ENCODE measurements at places on chromosomes 2 and 18. TPM values are rescaled to one million over a fixed set of nuclear protein-coding genes. Genes with fewer than 3 reads are reported as not detected.

DNA sequence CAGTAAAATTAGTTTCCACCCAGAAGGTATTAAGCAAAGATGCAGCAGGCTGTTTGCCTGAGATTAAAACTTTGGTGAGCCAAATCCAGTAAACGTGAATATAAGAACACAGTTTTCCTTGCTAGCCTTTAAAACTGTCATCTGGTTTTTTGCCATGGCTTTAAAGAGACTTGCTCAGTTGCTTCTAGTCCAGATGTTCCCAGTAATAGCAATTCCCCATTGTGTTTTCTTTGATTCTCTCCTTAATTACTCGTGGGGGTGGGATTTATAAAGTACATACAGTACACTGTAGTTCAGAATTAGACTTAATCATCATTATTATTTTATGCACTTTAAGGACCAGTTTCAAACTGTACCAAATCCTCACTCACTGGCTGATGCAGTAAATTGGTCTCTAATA lies 303.5 kb upstream of the ZNF804A start:
- no peak for DNase-seq

The ABCG8 gene
- not detected for total RNA-seq

DNA sequence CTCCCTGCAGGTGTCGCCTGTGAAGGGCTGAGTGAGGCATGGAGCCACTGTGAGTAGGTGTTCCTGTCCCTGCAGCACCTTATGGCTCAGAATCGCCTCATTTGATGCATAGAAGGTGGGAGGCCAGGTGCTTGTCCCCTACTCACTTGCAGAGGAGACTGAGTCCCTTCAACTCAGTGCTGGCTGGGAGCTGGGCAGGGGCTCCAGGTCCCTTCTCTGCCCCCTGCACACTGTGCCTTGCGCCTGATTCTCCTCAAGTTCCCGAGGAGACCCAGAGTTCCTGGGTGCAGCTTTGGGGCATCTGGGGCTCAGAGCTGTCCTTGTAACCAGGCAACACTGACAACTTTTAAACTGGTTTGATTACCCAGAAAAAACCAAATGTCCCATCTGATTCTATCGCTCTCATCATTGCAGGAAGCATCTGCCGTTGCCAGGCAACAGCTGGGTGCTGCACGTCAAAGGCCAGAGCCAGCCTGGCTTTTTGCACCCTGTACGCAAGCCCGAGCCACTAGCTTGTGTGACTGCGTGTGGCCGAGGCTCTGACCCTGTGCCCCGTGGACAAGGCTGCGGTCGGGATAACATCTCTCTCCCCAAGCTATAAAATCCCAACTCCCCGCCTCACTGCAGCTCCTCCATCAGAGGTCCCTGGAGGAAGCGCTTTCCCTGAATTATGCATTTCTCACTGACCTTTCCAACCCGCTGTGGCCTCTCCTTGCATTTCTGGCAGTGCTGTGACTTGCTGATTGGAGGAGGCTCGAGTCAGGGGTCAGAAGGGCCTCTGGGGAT lies 130.8 kb upstream of the HDAC4 start:
- no peak for DNase-seq

DNA sequence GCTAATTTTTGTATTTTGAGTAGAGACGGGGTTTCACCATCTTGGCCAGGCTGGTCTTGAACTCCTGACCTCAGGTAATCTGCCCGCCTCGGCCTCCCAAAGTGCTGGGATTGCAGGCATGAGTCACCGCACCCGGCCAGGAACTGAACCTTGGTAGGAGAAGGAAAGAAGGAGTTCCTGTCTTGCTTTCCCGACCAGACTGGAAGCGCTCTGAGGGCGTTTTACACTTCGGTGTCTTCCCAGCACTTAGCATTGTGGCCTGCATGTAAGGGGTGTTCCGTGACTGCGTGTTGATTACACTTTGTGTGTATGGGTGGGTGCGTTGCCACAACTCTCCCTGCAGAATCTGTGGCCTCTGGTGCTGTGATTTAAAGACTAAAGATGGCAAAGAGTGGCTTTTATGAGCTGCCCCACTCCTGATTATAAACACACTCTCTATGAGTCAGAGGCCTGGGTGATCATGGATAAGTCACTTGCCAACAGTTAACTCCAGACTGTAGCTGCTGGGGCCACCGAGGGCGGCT lies 46.0 kb downstream of the ODC1 start:
- DNase-seq: no peak

- DNase-seq: no peak
Measured at GRCh38 chr2:138846216-138846821, 66.1 kb upstream of the NXPH2 start.

DNA sequence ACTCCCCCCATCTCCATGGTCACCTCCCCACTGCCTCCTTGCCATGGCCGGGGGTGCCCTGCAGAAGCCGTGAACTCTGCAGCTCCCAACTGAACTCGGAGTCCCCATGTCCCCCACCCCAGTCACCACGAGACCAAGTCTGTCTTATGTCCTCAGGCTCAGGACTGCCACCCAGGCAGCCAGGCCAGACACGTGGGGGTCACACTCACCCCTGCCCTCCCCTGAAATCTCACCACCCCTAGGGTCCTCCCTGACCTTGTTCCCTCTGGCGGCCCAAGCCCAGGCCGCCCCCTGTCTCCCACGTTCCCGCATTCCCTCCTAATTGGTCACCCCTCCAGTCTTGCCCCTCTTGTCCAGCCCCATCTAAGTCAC lies 11.0 kb downstream of the AQP12A start:
- no peak for DNase-seq

- peak; percentile 72 for DNase-seq
Measured at GRCh38 chr2:113198790-113199612, 25.2 kb downstream of the PSD4 start.

- DNase-seq: no peak
Measured at GRCh38 chr2:169232551-169233154, 129.7 kb downstream of the LRP2 start.

The SERPINB12 gene
- not detected for total RNA-seq

The NCK2 gene
- total RNA-seq: 39.5 TPM

GRCh38 chr2:163401481-163401880 lies 334.3 kb downstream of the FIGN start:
- peak; percentile 32 for DNase-seq

DNA sequence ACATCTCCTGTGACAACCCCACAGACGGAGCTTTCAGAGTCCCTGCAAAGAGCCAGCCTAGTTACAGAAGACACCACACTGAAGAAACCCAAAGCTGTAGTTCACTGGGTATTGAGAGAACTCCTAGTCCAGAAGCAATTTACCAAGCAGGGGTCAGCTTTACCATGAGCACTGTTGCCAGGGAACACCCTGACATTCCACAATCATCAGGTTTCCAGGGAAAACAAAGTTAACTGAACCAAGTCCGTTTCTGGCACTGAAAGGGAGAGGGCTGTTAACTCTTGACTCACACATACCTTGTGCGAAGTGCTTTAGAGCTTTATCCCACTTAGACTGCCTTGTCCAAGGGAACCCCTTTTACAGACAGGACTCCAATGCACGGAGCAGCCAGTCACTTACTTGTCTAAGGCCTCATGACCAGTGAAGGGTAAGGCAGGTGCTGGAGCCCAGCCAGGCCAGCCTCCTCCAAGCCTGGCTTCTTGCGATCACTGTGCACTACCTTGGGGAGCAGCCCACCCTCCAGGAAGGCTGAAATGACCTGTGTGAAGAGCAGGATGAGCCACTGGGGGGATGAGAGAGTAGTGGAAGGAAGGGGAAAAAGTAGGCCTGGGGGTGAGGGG lies 53.9 kb downstream of the REEP1 start:
- no peak for DNase-seq

The SKA1 gene
- total RNA-seq: not detected
